ENCODE measurements at places on chromosomes 2 and 18. TPM values are rescaled to one million over a fixed set of nuclear protein-coding genes. Genes with fewer than 3 reads are reported as not detected.

DNA sequence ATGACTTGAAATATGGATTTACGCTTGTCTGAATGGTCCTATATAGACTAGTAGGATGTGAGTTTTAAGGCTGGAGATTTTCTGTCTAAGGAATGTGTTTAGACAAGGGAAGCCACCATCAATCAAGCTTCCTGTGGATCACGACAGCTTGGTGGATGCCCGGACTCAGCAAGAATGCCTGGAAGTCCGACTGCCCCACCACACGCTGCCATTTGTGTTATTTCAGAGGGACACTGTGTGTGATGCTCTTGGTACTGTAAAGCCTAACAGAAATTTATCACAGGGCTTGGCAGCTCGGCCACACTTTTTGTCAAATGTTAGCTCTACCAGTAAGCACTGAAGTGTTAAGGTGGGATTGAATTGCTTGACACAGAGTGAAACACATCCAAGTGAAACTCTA, 127.1 kb upstream of the CDH7 start:
- DNase-seq: no peak

DNA sequence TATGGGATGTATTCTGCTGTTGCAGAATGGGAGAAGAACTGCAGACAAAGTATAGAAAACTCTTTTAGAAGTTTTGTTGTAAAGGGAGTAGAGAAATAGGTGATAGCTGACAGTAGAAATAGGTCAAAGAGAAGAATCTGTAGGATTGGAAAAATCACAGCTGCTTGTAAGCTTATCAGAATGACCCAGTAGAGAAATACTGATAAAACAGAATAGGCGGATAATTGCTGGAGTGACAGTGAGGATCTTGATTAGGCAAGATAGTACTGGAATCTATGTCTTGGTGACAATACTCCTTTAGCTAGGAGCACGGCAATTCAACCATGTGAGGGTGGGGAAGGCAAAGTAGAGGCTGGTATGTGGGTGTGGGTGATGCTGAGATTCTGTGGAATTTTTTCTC, 4.5 kb upstream of the SMAD4 start:
- no peak for DNase-seq

DNA sequence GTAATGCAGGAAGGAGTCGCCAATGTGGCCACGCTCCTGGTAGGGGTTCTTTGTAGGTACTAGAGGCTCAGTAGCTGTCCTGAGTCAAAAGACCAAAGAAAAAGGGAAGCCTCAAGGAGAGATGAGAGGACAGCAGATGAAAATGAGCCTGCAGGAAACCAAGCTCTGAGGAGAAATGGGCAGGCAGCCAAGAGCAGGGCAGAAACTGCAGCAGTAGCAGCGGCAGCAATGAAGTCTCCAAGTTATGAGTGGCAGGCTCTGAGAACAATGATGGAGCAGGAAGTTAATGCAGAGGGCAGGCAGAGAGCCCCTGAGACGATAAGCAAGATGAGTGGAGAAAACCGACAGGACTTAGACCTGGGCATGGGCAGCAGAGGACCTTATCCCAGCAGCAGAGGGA, 48.2 kb upstream of the TMEM200C start:
- DNase-seq: no peak

DNA sequence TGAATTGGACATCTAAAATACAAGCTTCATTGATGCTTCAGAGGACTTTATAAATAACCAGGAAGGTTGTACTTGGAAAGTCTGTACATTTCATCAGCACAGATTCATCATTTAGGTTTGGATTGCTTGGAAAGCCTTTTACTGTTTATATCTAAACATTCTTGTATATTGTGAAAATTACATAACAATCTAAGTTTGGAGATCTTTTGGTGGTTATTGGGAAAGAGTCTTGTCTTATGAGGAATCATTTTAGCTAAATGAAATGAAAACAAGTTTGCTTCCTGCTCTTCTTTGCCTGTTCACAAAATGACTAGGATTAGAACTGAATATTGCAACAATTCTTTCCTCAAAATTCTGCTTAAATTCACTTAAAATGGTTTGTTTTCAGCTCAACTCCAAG, 79.3 kb downstream of the ABI2 start:
- no peak for DNase-seq

Gene AMER3
- not detected for total RNA-seq
